ENCODE measurements at places on chromosomes 4 and X. TPM values are rescaled to one million over a fixed set of nuclear protein-coding genes. Genes with fewer than 3 reads are reported as not detected.

MAGEA12 gene
- total RNA-seq: not detected

SH3TC1 gene
- total RNA-seq: 2.4 TPM

ADGRG2 gene
- total RNA-seq: 0.22 TPM

ADH1B gene
- total RNA-seq: not detected

NXF2B gene
- total RNA-seq: not detected

ETDA gene
- total RNA-seq: not detected

TAF7L gene
- under 0.01 TPM for total RNA-seq

PPEF2 gene
- total RNA-seq: under 0.01 TPM

RPS6KA6 gene
- total RNA-seq: 11.2 TPM

MAOB gene
- not detected for total RNA-seq

CLIC2 gene
- total RNA-seq: 0.22 TPM

HS3ST1 gene
- 0.22 TPM for total RNA-seq

EXOC1L gene
- total RNA-seq: not detected

GIMD1 gene
- total RNA-seq: not detected

TEX13B gene
- total RNA-seq: not detected

TMPRSS11F gene
- 0.76 TPM for total RNA-seq

MAGED2 gene
- 481 TPM for total RNA-seq

HTR2C gene
- under 0.01 TPM for total RNA-seq

SAGE1 gene
- total RNA-seq: not detected

CXorf49 gene
- total RNA-seq: 0.39 TPM

UGT2B11 gene
- total RNA-seq: not detected

HSFX4 gene
- not detected for total RNA-seq

CT55 gene
- not detected for total RNA-seq

RTL3 gene
- not detected for total RNA-seq

FREM3 gene
- not detected for total RNA-seq

ATP8A1 gene
- under 0.01 TPM for total RNA-seq

All from placental epithelial cell (primary cell).